KBM-7 (cell line): ENCODE measurements at places on chromosomes 6 and 20.

DNA sequence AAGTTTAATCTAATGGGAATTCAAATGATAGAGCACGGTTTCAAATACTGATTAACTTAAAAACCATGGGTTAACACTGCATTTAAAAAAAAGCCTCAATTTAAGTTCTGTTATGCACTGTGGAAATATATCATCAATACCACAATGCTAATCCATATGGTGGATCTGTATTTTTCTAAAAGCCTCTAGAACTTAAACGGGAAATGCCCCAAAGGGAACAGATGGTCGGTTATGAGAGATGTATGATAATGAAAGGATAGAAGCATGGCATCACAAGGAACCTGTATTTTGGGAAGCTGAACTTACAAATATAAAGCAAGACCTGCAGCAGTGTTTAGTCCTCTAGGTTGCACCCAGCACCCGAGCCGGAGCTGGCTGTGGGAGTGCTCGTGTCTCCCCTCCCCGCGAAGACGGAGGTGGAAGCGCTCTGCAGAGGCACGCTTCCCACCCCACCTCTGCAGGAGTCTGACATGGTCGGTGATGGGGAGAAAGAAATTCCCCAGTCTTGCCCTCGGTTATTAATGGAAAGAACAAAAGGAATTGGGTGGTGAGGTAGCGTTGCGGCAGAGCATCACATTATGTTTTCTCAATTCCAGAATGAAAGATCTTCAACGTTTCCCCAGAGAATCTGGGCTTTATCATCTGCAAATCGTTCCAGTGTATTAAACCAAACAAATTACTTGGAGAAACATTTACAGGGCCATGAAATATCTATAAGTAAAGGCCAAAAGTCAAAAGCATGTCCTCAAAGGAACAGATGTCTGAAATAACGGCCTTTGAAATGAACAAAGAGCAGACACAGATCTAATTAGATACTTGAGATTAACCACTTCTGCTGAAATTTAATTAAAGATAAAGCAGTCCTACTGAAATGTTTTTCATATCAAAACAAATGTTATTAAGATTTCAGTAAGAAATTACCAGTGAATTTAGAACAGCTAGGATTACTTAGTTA, 103.1 kb upstream of the POPDC3 start:
- DNase-seq: no peak

DNA sequence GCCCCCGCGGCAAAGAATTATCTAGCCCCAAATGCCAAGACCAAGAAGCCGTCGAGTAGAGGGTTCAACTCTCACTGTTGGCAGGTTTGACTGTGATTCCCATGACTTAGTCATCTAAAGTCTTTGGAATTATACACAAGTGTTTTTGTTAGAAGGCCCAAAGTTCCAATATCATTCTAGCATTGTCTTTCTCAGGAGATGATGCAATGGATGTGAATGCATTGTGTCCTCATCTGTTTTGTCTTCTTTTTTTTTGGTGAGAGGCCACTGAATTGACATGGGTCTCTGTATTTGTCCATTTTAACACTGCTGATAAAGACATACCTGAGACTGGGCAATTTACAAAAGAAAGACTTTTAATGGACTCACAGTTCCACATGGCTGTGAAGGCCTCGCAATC, 290.5 kb upstream of the ZFP64 start:
- no peak for DNase-seq

DNA sequence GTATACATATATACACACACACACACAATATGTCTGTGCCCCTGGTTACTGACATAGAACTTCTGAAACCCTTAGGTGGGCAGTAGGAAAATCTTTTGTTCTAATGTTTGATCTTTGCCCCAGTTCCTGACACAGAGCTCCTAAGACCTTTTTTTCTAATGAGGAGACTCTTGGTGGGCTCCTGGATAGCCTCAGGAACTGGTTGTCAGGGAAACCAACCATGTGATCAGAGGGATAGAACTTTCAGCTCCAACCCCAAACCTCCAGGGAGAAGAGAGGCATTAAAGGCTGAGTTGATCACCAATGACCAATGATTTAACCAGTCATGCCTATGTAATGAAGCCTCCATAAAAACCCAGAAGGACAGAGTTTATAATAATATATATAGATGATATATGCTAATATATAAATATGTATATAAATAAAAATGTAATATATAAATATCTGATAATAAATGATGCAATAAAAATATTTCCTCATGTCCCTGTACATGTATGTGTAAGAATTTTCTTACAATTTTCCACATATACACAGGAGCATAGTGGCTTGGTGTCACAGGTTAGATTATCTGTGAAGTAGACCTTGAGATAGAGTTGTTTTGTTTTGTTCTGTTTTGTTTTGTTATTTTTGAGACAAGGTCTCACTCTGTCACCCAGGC, 93.3 kb downstream of the GPX5 start:
- no peak for DNase-seq

DNA sequence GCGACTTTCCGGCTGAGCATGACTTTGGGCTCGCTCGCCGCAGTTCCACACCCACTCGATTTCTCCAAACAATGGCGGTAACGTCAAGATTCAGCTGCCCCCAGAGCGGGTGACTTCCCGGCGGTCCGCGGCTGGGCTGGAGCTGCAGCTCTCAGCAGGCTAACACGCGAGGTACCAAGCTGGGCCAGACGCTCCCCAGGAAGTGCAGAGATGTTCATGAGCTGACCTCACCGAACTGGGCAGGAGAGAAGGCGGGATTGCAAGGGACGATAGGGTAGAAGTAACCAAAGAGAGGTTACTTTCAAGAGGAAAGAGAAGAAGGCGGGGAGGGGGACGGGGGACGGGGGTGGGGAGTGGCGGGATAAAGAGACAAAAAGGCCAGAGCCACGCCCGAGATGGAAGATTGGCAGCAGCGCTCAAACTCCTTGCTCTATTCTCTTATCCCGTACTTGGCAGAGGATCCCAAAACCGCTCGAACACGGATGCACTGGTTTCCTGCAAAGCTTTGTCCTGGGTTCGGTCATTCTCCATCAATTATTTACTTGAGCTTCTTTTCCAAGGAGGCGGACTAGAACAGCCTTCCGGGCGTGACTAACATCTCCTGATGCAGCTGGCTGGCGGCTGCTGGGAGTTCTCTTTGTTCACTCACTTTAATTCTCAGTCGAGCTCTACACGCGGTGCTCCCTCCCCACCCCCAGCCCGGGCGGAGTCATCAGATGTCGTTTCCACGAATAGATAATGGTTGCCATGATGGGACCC, at the start of gene MTCL3:
TSS of gene MTCL3 (minus strand) at position 626 of the 759 bp plus-strand sequence.
- no peak for DNase-seq

DNA sequence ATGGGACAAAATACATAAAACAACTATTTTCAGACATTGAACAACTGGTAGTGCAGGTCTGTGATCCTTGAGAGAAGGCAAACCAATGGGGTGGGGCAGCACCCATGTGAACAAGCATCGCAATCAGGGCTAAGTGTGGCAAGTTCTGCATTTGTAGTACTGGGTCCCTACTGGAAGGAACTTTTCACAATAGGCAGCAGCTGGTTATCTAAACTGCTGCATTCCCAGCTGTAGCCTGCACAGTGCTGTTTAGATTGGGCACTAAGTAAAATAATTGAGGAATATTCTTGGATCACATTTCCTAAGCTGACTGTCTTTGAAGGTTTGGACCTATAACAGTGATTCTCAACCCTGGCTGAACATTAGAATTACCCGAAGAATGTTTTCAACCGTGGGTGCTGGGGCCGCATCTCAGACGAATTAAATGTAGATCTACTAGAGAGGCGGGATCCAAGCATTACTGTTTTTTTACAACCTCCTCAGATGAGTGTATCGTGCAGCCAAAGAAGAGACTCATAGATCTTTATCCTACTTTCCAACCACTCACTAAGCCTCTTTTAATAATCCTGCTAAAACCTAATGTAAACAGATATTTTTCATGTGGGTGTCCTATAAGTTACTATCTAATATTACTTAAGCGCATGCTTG, 12.4 kb upstream of the MAP3K4 start:
- no peak for DNase-seq

DNA sequence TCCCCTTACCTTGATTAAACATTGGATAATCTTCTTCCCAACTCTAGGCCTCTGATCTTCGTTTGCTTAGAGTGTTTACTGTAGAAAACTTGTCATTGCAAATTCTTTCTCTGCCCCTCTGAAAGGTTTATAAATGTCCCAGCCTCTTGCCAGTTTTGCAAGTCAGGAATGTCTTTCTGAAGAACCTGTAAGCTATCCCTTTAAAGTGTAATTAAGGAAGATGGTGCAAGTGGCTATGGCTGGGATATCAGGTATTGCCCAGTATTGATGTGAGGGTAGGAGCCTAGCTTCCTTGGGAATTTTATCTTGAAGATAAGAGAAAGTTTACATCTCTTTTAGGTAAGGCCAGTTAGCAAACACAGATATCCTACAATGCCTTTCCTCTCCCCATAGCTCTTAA, 211.0 kb upstream of the RIMS1 start:
- no peak for DNase-seq

DNA sequence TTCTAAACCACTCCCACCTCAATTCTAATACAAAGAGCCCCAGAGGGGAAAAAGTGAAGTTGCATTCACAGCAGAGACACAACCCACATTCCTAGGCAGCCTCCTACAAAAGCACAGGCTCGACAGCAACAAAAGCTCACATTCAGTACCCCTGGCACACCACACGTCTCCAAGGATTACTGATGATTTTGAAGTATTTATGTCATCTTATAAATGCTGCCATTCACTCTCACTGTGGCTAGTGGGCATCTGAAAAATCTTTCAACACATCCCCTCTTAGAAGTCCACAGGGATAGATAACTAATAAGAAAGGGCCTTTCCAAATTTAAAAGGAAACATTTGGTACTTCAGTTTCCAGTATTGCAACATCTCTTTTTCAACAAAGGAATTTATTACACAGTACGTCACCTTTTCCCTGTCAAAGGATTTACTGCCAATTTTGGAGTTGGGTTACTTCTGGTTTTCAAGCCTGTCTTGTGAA, 146.7 kb downstream of the TASP1 start:
- DNase-seq: peak; percentile 10

DNA sequence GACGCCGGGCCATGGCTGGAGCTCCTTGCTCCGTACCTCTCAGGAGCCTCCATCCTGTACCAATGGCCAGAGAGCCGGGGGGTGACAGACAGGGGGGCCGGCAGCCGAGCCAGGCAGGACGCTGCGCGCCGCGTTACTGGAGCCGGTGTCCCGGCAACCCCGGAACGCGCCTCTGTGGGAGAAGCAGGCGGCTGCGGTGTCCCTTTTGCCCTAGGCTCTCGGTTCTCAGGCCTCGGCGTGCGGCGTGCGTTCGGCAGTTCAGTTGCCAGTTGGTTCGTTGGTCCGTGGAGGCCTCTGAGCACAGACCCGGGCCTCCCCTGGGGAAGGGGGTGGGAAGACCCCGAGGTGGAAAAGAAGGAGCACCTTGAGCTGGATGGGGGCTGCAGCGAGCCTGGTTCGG, at the start of gene SPATS1:
TSS of gene SPATS1 (plus strand) at position 162 of the 400 bp plus-strand sequence. CDS start 446 bp downstream, outside the sequence.
- DNase-seq: peak; percentile 13

DNA sequence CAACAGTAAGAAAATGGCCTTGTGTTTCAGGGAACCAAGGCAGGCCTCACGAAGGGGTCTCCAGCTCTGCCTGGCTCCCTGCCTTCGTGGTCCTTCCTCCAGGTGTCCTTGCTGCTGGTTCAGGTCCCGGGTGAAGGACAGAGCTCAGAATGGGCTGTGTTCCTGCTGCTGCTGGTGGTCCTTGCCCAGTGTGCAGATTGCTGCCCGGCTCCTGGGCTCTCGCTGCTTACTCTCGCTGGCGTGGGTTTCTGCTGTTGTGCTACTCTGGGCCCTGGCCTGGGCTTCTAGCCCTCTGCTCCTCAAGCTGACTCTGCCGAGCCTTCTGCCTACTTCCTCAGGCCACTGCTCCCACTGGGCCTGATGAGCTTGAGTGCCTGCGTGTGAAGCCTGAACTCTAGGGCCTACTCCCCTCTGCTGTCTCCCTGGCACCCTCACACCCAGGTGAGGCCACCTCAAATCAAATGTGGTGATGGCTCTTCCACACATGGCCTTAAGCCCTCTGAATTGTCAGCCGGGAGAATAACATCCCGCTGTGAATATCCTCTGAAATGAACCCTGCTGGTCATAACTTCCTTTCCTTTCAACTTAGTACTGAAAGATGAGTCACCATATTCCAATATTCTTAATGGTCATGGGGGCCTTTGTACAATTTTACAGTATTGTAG, 171.6 kb downstream of the FOXC1 start:
- no peak for DNase-seq

GRCh38 chr6:111761212-111761611, 112.0 kb downstream of the FYN start:
- no peak for DNase-seq

GRCh38 chr6:169851641-169852503, 100.5 kb downstream of the ERMARD start:
- no peak for DNase-seq

GRCh38 chr20:47995661-47996060, 210.4 kb upstream of the SULF2 start:
- no peak for DNase-seq

- DNase-seq: peak; percentile 58
These were observed 7.8 kb upstream of the MDGA1 start for GRCh38 chr6:37705239-37706051.

GRCh38 chr6:96276305-96276704, 245.3 kb upstream of the UFL1 start:
- DNase-seq: no peak

GRCh38 chr20:2451939-2452732, 18.5 kb downstream of the SNRPB start:
- DNase-seq: peak; percentile 68

DNA sequence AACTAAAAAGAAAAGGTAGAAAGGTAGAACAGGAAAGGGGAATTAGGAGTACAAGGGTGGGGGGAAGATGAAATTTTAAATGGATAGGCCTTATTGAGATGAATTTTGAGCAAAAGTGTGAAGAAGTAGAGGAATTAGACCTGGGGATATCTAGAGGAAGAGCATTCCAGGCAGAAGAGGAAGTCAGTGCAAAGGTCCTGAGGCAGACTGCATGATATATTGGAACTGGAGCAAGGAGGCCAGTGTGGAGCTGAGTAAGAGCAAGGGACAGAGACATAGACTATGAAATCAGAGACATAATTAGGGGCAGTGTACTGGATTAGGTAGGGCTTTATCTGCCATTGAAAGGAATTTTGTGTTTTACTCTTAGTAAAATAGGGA, 40.4 kb downstream of the MAPK14 start:
- DNase-seq: no peak

- no peak for DNase-seq
These were observed 25.3 kb downstream of the RBCK1 start for GRCh38 chr20:433300-433975.

DNA sequence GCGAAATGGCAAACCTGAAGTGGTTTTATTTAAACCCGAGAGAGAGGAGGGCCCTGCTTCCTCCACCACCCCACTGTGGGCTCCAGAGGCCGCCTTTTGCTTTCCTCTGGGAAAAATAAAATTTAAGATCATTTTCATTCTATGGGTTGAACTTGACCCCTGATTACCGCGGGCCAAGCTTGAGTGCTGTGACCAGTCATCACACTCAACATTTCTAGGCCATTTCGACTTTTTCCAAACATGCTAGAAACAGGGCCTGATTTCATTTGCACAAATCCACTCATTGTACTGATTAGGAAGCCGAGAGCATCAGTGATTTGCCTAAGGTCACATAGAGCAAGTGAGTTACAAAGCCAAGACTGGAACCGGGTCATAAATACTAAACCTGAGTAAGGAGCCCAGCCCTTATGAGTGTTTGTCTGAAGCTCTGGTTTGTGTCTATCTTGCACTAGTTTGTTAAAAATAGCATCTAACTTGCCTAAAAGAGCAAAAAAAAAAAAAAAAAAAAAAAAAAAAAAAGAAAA, 179.7 kb downstream of the DLL1 start:
- DNase-seq: no peak

GRCh38 chr6:46191961-46192360, 21.2 kb upstream of the ENPP5 start:
- no peak for DNase-seq

- DNase-seq: no peak
These were observed 139.7 kb upstream of the FLRT3 start for GRCh38 chr20:14477125-14477524.
